ENCODE measurements at places on chromosomes 1 and 21.

DNA sequence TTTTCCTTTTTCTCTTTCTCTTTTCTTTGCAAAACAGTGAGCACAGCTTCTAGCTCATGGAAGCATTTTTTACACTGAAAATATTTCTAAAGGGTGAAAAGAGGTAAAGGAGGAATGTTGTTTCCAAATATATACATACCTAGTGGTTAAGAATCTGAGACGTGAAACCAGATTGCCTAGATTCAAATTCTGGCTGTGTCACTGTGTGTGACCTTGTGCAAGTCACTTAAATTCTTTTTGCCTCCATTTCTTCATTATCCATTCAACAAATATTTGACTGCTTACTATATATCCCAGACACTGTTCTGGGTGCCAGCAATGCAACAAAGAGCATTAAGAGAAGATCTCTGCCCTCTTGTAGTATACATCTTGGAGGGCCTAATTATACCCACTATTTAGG lies 53.3 kb downstream of the ZFYVE9 start:
- DNase-seq, result no peak

DNA sequence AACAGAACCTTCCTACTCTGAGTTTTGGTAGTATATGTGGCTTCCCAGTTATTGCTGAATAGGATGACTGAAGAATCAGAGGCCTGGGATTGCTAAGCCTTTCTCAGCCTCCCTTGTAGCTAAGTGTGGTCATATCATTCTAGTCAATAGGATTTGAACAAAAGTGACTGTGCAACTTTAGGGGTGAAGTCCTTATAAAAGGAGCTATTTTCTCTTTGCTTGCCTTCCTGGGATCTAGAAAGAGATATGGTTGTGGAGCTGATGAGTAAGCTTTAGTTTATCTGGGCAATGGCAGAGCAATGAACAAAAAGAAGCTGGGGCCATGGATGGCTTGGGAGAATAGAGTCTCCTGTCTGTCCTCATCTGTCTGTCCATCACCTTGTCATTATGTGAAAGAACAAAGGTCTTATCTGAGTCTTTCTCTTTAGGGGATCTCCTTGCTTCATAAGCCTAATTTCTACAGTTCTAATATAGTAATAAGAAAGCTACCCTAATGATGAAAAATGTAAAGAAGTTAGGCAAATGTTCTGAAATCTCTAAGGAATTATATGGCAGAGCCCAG lies 91.5 kb downstream of the TENT5C start:
- DNase-seq, result no peak

DNA sequence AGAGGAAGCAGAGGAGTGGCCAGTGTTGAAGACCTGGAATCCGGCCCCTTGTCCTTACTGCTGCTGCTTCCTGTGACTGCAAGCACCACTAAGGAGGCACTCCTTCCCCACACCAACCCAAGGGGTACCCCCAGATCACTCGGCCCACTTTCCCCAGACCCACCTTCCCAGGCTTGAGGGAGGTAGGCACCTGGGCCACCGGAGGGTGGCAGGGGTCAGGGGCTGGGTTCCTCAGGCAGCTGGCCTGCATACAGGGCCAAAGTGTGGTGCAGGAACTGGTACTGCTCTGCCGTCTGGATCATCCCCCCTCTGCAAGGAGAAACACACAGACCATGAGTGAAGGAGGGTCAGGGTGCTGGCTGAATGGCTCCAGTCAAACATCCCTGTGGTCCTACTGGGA lies 3.9 kb upstream of the ARL8A start:
- no peak for DNase-seq

DNA sequence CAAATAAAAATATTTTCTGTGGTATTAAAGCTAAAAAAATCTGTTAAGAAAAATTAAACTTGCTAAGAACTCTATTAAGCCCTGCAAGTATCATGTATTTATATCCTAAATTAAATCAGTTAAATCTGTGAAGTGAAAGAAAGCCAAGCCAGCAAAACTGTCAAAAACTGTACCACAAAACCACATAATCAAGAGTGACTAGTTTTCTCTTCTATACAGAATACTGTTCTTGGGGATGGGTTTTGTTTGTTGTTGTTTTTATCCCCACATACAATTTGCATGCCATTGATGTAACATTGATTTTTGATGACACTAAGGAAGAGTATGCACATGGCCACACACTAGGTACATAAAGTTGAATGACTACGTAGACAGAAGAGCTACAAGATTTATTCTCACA lies 20.4 kb downstream of the DPH5 start:
- DNase-seq, result no peak

GRCh38 chr1:101567582-101568189 lies 330.9 kb downstream of the S1PR1 start:
- no peak for DNase-seq

DNA sequence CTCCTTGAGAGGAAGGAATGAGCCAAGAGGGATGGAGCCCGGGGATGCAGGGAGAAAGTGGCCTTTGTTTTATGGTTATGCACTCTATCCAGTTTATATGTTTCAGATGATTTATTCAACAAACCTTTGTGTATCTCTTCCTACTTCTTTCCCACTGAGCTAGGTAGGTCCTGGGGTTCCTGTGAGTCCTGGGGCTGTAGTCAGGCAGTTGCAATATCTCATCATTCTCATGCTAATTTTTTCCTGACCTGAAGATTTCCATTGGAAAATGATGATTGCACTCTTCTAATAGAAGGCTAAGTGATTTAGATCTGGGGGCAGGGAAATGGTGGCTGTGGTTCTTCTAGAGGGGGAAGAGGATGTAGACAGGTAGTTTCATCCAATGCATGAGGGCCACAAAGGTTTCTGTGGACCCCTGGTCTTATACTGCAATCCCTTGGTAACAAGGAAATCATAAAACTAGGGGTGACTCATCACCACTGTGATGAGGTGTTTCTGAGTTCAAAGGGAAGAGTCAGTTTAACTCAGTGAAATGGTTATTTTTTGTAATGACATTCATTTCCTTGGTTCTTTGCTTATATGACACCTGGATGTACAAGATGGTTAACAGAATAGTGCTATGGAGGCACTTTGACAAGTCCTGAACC lies 20.2 kb downstream of the B3GALT5 start:
- DNase-seq, result no peak

DNA sequence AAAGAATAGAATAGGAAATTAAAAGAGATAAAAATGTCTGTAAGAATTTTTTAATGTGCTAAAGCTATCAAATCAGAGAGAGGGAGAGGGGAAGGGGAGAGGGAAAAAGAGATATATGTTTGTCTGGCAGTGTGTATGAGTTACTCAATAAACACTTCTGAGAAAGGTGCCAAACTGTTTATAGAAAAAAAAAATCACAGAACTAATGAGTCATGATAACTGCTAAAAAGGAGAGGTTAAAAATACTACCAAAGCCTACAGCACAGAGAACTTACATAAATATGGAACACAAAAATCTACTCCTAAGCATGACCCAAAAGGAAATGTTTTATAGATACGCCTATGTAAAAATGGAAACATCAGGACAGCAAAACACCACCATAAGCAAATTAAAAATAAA lies 45.4 kb downstream of the SELENOF start:
- no peak for DNase-seq

Measured in left lung (tissue), 14 donors.